NCI-H1694 treated with DMSO at 0.1 percent for 48 hours (cell line): ENCODE measurements at places on chromosomes 1 and 21.

DNA sequence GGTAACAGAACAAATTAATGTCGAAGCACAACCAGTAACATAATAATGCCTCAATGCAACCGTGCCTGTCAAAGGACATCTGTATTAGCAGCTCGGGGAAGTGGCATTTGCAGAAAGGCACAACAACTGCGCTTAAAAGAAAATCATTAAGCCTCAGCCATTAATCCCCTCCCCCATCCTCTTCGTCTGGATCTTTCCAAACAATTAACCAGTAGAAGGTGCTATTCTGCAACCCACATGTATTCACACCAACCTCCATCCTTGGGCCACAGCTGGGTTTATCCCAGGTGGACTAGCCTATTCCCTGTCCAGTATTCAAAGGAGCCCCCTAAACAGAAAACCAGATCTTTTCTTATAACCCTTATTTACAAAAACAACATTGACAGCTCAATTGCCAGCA is 2.6 kb downstream of the RERE start:
- no peak for DNase-seq

GRCh38 chr1:206757524-206758266 is 12.9 kb upstream of the IL19 start:
- DNase-seq, result no peak

DNA sequence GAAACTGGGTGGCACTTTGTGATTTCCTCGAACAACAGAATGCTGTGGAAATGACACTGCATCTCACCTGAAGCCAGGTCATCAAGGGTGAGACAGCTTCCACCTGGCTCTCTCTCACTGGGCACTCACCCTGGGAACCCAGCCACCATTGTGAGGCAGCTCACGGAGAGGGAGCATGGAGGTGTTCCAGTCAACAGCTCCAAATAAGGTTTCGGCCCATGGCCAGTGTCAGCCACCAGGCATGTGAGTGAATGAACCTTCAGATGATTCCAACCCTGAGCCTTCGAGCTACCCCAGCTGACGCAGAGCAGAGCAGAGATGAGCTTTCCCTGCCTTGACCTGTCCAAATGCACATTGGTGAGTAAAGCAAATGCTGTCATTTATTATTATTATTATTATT is 58.1 kb downstream of the SYDE2 start:
- DNase-seq, result no peak

DNA sequence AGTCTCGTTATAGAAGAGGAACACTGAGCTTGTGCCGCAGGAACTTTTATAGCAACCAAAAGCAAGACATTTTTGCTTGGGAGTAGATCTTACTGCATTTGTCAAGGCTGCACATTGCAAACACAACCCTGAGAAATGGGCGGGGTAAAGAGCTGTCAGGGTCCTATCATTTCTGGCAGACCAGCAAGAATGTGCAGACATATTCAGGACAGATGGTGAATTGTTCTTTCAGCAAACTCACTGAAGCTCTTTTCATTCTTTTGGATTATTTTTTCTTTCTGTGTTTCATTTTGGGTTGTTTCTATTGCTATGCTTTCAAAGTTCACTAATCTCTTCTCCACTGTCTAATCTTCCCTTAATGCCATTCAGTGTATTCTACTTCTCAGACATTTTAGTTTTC is 5.1 kb upstream of the ACTN2 start:
- DNase-seq, result no peak

GRCh38 chr1:174008269-174008668 is 13.9 kb downstream of the RC3H1 start:
- no peak for DNase-seq

DNA sequence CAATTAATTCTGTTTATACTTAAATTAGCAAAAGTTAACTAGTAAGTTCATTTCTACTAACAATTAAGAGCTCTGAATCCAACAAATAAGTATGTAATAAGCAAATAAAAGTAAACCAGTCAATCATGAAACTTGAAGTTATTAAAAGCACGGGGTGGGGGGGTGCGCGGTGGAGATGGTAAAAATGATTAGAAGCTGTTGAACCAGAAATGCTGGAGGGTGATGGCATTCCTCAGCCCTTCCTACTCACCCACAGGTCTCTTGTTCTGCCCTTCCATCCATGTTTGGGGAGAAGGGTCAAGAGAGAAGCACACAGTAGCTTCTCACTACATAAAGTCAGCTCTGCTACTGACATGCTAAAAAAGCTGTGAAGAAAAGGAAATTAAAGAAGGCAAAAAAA is 63.5 kb downstream of the AKT3 start:
- DNase-seq, result no peak

DNA sequence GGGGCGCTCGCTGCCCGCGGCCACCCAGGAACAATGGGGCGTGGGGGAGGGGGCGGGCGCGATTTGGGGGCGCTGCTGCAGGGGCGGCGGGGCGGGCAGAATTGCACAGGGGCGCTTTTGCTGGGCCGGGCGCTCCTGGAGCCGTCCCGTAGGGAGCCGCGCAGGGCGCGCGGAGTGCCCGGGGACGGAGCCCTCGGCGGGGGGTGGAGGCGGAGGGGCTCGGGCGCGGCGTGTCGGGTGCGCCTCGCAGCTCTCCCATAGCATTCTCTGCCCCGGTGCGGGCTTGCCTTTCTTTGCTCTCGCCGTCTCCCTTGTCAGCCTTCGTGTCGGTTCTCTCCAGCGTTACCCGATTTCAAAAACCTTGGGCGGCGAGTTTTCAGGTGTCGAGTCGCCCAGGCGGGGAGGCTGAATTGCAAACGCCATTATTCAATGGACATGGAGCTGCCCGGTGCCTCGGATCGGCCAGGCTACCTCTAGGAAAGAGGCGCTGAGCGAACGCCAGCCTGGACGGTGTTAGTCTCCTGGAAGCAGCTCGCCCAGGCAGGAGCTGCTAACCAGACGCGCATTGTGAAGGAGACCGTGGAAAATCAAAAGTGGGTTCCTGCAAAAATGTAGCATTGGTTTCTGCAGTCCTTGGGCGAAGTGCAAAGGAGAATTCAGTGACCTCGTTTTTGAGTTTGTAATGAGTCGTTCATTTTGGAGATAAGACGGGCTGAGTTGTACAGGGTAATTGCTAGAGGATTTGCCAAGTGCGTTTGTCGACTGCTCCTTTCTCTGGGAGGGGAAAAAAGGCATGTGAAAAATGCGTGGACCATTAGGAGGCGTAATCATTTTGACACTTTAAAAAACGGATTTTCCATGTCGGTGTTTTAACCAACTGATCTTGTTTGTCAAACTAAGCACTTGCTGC is 626 bp downstream of the CXADR start:
- DNase-seq, result peak; percentile 45

DNA sequence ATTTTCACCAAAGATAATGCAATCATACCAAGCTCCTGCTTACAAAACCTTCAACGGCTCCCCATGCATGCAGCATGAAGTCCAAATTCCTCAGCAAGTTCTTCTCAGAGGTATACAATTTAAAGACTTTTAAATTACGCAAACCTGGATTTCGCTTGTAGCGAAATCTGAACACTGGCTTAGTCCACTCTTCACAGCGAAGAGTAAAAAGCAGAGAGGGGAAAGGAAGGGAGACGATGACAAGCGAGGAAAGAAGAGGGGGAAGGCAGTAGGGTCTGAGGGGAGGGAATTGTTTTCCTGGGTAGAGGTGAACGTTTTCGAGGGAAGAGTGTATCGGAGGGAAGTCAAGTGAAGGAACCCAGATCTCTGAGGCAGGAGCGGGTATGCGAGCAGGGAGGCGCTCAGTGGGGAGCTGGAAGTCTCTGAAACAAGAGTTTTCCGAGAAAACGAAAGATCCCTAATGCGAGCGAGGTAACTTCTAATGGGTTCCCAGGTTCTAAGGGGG is 790 bp downstream of the TESK2 start:
- no peak for DNase-seq

DNA sequence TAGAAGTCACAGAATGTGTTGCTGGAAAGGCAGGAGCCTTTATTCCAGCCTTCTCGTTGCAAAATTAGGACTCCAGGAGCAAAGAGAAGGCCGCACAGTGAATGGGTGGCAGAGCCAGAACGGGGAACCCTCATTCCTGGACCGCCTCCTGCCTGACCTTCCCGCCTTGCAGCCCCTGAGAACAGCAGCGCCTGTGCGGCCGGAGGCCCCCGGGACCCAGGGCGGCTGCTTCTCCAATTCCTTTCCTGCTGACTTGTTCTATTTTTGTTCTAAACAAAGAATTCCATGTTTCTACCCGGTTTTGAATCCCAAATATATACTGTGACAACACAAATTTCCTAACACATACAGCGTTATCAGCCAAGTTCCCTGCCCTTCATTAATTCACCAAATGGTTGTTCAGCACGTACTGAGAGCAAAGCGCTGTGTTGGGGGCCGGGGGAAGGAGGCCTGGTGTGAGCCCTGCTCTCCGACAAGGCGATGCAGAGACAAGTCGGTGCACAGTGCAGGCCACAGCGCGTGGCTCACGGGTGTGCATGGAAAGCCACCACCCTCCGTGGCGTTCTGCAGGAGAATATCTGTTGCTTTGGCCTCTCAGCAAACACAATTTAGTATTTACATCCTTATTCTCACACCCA is 31.9 kb upstream of the COL6A2 start:
- no peak for DNase-seq

GRCh38 chr1:54547601-54548388 is at the start of gene ACOT11:
Gene ACOT11, plus strand, starts transcription at chr1:54548228. Its CDS starts 82 bp downstream, at chr1:54548310.
- peak; percentile 95 for DNase-seq

- DNase-seq, result no peak
These were observed 25.1 kb downstream of the POFUT2 start for GRCh38 chr21:45262616-45263015.

DNA sequence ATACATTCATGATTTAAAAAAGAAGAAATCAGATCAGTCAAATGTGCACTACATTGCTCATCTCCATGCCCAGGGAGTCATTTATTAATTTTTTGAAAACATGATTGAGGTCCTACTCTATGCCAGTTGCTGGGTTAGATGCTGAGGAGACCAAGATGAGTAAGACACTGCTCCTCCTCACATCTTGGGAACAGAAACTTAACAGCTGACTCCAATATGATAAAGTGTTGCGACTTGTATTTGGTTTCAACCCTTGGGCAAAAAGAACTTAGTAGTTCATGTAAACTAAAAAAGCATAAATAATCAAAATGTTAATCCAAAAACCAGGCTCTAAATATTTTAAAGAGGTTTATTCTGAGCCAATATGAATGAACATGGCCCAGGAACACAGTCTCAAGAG is 56.9 kb downstream of the OPTC start:
- DNase-seq, result no peak

DNA sequence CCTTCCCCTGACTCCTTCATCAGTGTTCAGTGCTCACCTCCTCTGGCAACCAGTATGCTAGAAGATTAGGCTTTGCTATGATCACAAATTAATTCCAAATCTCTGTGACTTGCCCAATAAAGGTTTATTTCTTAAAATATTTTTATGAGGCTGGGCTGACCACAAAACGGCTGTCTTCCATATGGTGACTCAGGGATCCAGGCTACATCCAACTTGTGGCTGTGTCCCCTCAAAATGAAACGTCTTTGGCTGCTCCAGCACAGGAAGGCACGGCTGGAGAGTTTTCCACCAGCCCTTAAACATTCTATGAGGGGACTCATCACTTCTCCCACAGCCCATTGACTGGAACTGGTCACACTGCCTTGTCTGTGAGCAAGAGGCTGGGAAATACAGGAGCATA is 131.5 kb downstream of the HUNK start:
- no peak for DNase-seq

GRCh38 chr1:71857862-71858261 is 424.5 kb downstream of the NEGR1 start:
- no peak for DNase-seq

DNA sequence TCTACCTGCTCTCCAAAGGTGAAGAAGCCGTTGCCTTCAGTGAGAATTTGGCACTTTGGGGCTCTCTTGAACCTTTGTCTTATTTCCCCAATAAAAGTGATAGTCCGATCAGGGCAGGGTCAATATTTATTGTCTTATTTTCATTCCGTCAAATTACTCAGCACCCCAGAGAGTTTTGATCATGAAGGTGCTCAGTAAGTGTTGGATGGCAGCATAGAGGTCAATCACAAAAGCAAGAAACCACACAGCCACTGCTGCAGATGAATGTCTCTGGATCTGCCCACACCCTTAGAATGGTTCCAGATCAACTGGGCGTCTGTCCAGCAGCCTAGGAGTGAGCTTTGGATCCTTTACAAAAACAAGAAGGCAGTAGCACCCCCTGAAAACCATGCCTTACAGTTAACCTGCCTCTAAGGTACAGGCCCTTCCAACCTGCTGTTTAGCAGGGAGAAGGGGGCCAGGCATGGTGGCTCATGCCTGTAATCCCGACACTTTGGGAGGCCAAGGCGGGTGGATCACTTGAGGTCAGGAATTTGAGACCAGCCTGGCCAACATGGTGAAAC is 97.3 kb downstream of the PSMG1 start:
- DNase-seq, result no peak

GRCh38 chr21:15772654-15773053 is 42.9 kb downstream of the USP25 start:
- DNase-seq, result no peak

GRCh38 chr1:206050655-206051235 is 2.2 kb upstream of the RHEX start:
- DNase-seq, result peak; percentile 5

DNA sequence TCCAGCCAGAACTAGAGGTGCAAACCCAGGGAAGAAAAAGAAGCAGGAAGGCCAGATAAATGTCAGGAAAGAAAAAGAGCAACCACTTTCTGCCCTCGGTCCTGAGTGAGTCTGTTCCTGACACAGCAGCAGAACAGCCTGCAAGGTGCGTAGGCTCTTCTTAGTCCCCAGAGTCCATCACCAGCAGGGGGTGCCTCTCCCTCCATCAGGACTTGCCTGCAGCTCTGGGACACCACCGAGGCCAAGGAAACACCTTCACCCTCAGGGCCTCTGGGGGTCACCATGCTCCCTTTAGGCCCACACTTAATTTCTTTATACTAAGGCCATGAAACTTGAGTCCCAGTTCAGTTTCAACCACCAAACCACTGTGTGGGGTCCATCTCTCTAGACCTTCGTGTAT is 43.7 kb upstream of the NFASC start:
- peak; percentile 9 for DNase-seq

- no peak for DNase-seq
These were observed 67.2 kb downstream of the MARK1 start for GRCh38 chr1:220595179-220595578.

DNA sequence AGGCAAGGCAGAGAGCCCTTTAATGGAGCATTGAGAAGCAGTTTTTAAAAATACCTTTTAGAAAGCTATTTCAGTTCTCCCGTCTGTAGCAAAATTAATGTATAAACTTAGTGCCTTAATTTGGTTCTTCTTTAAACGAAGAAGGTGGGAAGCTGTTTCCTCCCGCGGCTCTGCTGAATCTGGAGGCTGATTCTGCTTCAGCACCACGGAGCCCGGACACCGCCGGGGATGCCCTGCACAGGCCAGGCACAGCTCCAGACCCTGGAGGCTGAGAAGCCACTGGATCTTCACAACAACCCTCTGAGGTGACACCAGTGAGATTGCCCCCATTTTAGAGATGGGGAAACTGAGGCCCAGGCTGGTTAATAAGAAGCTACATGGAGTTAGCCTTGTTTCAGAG is 175.8 kb upstream of the VAMP3 start:
- DNase-seq, result no peak

- no peak for DNase-seq
These were observed 121.8 kb downstream of the PLA2G4A start for GRCh38 chr1:186950547-186950946.
